ENCODE measurements at places on chromosomes 7 and 10.

DNA sequence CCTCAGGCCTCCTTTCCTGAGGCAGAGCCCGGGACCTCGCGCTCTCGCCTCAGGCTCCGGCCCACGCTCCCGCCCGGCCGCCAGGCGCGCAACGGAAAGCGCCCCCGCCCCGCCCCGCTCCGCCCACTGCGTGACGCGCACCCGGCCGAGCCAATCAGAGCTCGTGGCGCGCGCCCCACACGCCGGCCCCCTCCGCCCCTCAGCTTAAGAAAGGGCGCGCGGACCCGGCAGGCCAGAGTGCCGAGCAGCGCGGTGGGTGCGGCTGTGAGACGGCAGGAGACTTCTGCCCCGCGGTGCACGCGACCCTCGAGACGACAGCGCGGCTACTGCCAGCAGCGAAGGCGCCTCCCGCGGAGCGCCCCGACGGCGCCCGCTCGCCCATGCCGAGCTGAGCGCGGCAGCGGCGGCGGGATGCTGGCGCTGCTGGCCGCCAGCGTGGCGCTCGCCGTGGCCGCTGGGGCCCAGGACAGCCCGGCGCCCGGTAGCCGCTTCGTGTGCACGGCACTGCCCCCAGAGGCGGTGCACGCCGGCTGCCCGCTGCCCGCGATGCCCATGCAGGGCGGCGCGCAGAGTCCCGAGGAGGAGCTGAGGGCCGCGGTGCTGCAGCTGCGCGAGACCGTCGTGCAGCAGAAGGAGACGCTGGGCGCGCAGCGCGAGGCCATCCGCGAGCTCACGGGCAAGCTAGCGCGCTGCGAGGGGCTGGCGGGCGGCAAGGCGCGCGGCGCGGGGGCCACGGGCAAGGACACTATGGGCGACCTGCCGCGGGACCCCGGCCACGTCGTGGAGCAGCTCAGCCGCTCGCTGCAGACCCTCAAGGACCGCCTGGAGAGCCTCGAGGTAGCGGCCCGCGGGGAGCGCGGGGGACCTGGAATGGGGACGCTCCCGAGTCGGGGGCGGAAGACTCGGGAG is at the start of gene NPTX2:
NPTX2 (plus strand) TSS at position 235 of the 909 bp plus-strand sequence; CDS start at position 412, 177 bp downstream.
- DNase-seq = peak; percentile 2

DNA sequence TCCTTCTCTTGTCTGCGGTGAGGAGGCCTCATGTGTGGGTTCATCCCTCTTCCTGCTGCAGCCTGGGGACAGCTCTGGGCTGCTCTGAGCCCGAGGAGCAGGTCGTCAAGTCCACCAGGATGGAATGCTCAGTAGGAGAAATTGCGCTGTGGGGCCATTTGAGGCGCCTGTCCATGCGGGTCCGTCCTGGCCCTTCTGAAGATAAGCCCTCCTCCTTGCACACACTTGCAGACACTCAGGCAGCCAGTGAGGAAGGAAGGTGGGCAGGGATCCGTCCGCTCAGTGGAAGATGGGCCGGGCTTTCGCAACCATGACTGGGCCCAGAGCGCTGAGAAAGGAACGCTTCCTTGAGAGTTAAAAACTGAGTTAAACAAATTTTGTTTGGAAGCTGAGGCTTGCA is 356.8 kb downstream of the GLRX3 start:
- no peak for DNase-seq

DNA sequence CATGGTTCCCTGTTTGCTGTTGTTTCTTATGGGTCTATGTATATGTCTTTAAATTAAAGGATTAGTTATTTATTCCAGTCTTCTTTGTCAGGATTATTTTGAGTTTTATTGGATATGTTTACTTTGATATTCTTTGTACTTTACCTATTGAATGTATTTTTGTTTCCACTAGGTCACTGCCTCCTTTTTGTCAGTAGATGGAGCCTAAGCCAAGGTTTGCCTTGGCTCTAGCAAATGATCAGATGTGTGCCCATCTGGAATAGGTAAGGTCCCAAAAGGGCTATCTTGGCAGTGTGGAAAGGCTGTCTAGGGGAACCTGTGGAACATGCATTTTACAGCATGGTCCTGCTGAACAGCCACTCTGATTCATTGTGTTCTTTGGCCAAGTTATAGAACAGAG is 337.3 kb upstream of the GHITM start:
- DNase-seq = no peak

GRCh38 chr7:151178831-151179230 is 8.2 kb downstream of the ASB10 start:
- DNase-seq = no peak

- no peak for DNase-seq
Observed at GRCh38 chr7:27062946-27063345, 32.9 kb downstream of the HOXA1 start.

- DNase-seq = no peak
Observed at GRCh38 chr10:132110713-132111112, 45.0 kb downstream of the JAKMIP3 start.

- no peak for DNase-seq
Observed at GRCh38 chr7:96674565-96674964, 35.1 kb downstream of the SEM1 start.

- no peak for DNase-seq
Observed at GRCh38 chr10:122199070-122199469, 72.0 kb upstream of the BTBD16 start.
